Activated naive CD4-positive, alpha-beta T cell (primary cell): ENCODE measurements at places on chromosomes 11 and 22.

DNA sequence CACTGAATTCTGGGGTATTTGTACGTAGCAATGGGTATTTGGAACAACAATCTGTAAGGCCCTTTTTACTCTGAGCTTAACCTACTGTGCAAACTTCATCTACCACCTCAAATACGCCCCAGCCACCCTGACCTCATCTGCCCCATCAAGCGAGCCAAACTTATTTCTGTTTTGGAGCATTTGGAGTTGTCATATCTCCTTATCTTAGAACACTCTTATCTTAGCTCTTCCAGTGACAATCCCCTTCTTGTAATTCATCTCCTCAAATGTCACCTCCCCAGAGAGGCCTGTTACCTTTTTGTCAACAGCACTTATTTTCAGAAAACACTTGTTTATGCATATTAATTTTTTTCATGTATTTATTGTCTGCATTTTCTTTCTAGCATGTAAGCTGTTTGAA, 4.7 kb upstream of the MSANTD2 start:
- DNase-seq = no peak

GRCh38 chr22:20380486-20380885, 13.5 kb upstream of the ZNF74 start:
- no peak for DNase-seq

DNA sequence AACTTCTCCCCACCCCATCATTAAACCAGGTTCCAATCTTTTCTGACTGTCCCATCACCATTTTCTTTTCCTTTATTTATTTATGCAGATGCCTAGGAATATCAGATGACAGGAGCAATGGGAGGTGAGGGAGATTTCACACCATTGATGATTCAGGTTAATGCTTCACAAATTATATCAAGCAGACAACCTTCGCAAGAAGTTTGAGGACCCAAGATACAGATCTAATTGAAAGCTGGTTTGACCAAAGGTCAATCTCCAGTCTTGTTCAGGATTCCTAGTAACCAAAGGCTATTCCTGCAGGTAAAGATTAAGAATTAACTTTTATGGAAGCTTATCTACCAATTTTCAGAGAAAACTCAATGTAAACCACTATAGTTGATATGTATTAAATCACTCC, 54.4 kb downstream of the SLC35F2 start:
- DNase-seq = no peak

DNA sequence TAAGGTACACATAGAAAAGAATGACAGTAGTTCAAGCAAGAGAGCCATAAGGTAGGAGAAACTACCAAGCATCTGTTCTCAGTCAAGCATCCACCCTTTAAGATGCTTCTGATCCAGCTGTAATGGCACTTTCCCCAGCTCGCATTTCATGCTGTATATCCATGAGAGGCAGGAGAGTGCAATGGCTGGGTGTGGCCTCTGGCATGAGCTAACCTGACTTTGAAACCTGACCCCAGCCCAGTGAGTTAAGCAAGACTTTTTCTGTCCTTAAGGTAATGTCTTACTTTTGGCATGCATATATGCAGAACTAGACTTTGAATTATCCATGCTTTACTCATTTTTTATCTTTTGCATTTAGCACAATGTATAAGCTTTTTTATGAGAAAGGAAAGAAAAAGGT, 79.8 kb upstream of the CNTN5 start:
- DNase-seq = no peak

- DNase-seq = peak; percentile 26
Measured at GRCh38 chr22:49838771-49839717, 11.4 kb upstream of the BRD1 start.
